ENCODE measurements at places on chromosomes 11 and 22.

GRCh38 chr22:31363885-31364465 is 17.8 kb upstream of the PATZ1 start:
- DNase-seq, result no peak

- DNase-seq, result no peak
These were observed 19.3 kb downstream of the HPS4 start for GRCh38 chr22:26464312-26464711.

DNA sequence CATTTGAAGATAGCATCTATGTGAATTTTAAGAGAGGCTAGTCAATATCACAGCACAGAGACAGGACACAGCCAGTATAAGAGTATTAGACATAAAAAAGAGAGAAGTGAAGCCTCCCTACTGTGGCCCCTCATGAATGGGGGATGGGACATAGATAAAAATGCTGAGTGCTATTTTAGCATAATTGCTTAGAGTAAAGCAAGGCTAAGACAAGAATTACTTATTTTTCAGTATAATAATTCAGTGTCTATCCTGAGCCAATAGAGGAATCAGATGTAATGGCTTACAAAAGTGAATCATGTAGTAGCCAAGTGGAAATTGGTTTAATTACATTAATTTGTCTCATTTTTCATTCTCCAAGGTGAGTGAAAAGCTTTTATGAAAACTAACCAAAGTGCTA is 419.5 kb downstream of the NELL1 start:
- DNase-seq, result no peak

DNA sequence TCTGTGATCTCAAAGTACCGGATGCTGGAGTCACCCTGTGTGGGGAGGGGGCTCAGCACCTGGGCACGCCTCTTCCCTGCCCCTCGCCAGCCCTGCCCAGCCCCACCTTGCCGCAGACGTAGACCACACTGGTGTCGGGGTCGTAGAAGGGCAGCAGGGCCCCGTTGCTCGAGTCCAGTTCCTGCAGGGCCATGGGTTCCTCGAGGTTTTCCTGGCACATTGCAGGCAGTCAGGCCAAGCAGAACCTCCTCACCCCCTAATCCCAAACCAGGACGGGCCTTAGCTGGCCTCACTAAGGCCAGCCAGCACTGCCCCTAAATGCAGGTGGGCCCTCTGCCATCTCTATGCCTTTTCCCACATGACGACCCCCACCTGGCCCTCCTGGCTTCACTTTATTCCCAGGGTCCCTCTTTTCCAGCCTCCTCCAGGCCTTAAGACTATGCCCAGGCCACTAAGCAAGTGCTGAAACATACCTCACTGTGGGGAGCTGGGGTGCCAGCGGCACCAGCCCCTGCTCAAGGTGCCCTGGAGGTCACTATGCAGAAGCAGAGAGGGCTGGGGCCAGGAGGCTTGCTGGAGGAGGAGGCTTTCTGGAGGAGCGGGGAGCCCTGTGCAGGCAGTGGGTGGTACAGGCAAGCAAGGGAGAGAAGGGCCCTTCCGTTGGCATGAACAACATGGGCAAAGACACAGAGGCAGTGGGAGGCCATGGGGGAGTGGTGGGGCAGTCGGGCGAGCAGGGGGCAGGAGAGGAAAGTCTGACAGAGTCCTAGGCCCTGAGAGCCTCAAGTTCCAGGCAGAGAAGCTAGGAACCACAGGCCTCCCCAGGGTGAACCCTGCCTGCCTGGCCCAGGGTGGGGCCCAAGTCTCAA is 2.8 kb downstream of the CORO1B start:
- no peak for DNase-seq

DNA sequence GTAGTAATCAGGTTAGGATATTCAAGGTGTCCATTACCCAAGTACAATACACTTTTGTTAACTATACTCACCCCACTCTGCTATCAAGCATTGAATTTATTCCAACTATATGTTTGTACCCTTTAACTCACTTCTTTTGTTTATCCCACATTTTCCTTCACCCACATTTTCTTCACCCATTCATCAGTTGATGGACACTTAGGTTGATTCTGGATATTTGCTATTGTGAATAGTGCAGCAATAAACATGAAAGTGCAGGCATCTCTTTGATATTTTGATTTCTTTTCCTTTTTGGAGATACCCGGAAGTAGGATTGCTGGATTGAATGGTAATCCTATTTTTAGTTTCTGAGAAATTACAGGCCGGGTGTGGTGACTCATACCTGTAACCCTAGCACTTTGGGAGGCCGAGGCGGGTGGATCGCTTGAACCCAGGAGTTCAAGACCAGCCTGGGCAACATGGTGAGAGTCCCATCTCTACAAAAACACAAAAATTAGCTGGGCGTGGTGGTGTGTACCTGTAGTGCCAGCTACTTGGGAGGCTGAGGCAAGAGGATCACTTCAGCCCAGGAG is 6.5 kb downstream of the TMEM25 start:
- no peak for DNase-seq

GRCh38 chr11:5240056-5240455 is 5.8 kb upstream of the HBD start:
- no peak for DNase-seq

GRCh38 chr11:122714484-122714883 is 59.0 kb downstream of the UBASH3B start:
- DNase-seq, result no peak

DNA sequence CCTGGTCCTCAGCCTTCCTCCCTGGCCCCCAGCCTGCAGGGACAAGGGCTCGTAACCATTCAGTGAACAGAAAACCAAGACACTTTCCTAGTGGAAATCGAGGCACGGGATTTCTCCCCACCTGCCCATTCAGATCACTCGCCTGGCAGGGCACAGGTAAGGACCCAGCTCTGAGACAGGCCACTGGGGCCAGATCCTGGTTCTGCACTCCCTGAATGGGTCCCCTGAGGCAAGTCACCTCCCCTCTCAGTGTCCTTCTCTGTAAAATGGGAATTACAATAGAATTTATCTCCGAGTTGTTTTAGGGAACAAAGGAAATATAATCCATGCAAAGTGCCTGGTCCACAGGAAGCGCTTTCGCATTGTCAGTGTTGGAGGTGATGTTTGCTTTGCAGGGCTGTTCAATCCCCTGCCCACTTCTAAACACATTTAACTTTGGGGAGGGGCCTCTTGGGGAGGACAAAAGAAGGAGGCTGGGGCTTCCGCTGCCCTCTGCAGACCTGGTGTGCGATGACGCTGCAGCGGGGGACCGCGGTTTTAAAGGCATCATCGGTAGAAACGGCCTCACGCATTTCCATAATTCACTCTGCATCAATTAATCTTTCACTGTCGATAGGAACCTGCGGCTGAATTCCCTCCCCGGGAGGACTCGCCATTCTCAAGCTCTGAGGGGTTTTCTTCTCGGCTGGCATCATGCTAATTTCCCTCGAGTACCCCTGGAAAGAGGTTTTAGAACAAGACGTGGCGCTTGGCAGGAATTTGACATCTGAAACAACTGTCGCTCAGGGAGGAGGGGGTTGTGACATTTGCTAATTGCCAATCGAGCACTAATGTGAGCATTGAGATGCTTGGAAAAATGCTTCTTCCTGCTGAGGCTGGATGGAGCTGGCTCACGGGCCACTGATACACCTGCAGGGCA is 70.4 kb upstream of the FGF3 start:
- DNase-seq, result no peak

GRCh38 chr11:125164422-125165110 is at the start of gene PKNOX2:
PKNOX2 (plus strand) TSS chr11:125164751; CDS start chr11:125351306, 186,555 bp downstream.
- DNase-seq, result peak; percentile 43

GRCh38 chr11:19808076-19808911 is 95.7 kb downstream of the NAV2 start:
- DNase-seq, result no peak

DNA sequence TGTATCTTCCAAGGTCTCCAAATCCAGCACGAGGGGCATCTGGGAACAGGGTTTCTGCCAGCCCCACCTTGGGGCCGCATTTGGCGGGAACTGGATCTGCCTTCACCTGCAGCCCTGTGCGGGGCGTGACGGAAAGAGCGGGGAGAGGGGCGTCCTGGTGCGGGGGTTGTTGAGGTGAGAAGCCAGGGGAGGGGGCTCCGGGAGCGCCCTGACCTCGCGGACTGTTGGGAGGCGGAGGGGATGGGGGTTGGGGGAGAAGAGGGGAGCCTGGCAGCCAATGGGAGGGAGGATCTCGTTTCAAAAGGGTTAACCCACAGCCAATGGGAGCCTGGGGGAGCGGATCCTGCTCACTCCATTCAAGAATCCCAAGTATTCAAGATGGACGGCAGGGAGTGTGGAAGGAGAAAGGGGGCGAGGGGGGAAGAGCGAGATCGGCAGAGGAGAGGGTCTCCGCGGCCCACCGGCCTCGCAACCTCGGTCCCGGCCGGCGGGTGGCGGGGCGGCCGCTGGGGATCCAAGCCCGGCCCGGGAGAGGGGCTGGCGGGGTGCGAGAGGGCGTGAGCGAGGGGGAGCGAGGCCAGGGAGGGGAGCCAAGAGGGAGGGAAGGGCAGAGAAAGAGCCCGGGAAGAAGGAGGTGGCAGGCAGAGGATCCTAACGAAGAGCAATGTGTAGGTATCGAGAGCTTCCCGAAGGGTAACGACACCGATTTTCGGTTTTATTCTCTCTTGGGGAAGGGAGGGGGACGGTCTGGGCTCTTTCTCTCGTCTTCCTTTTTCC is 11.5 kb downstream of the YPEL4 start:
- no peak for DNase-seq

DNA sequence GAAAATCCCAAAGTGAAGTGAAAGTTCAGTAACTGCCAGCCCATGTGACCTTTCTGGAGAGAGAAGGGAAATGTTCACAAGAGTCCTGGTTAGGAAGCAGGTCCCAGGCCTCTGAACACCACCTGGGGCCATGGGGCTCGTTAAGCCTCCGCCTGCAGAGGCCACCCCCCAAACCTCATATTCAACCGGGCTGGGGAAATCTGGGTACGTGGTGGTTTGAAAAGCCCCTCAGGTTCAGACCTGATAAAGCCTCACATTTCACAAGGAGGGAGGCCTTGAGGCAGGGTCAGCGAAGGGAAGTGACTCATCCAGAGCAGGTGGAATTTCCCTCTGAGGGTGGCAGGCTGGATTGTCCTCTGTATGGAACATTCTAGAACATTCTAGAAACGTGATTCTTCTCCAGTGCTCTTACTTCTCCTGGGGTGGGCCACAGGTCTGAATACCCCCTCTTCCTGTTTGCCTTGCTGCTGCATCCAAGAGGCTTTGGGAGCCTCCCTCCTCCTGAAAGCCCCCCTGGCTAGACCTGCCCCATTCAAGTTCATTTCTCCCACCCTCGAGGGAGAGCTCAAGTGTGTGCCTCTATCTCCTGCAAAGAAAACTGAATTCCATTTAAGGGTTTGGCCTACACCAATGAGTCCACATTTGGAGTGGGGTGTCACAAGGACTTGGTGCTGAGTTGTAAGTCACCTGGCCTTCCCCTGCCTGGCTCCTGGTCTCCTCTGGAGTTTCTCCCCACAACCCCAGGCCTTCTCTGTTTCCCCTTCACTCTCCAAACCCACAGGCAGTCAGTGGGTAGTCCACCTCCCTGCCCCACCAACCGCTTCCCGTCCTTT is 6.3 kb downstream of the FXYD2 start:
- DNase-seq, result peak; percentile 37

GRCh38 chr22:20764471-20764720 is 9.5 kb upstream of the SERPIND1 start:
- DNase-seq, result no peak

DNA sequence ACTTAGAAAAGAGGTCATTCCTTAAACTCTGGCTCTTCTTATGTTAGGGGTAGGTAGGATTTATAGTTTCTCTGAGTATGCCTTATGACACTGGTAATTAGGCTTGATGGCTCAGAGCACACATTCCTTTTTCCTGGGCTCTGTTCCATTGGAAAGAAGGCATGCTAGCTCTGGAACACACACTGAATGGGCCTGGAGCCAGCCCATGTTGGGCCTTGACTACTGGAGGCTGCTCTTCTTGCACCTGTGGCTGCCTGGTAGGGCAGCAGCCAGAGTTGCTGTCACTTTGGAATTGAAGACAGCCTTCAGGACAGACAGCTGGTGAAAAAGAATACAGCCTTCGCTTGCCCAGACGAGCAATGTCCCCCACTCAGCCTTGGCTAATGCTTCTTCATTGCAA is 18.2 kb downstream of the MCAM start:
- DNase-seq, result no peak

GRCh38 chr11:100445231-100445735 is 241.8 kb upstream of the ARHGAP42 start:
- DNase-seq, result no peak

DNA sequence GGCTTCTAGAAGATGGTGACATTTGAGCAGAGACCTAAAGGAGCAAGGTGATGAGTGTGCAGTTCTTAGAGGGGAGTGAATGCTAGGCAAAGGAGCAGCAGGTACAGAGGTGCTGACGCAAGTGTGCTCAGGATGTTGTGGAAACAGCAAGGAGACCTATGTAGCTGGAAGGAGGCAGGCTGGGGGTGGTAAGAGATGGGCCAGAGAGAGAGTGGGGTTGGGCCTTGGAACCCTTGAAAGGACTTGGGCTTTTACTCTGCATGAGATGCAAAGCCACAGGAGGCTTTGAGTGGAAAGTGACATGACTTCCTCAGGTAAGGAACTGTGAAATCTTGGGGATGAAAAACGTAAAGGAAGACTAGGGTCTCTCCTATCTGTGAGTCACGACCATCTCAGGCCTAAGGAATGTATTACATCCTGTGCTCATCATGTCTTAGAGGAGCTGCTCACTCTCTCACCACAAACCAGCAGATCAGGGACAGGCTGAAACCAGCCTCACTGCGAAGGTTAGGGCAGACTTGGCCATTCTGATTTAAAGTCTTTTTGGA is 65.4 kb downstream of the MICAL2 start:
- DNase-seq, result no peak

GRCh38 chr22:30370641-30371230 is 13.9 kb downstream of the CCDC157 start:
- DNase-seq, result no peak

DNA sequence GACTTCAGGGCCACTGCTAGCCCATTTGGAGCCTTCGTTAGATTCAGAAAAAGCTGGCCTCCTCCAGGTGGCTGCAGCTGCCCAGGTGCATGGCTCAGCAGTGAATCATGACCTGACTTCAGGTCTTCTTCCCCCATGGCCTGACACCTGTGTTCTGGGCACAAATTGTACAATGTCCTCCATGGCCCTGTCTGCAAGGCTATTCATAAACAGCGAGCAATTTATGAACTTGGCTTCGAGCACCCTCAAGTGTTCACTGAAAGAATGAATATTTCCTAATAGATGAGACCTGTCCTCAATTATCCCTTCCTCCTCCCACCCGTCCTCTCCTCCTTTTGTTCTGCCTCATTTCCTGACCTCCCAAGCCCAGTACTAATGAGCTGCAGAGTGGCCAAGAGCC is 12.2 kb upstream of the VPS37C start:
- no peak for DNase-seq

DNA sequence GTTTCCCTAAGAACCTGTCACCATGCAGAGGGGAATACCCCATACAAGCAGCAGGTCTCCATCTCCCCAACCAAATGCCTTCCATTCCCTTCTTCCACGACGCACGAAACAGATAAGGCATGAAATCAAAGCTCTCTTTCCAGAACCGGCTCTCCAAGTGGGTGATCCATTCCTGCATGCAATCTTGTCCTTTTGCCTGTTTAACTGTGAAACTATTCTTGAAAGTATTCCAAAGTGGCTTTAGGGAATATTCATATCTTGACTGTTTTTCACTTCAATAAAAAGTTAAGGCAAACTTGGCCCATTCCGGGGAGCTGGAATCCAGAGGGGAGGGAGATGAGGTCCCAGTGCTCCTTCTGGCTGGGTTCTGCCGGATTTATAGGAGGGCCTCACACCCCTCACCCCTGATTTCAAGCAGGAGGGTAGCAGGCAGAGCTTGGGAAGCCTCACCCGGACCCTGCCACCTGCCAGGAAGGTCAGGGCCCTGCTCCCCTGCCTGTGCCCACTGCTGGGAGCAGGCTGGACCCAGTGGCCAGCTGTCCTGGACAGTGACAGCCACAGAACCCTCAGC is 60.9 kb downstream of the SCGB1A1 start:
- no peak for DNase-seq
